Activated naive CD4-positive, alpha-beta T cell (primary cell): ENCODE measurements at places on chromosomes 3 and 15.

DNA sequence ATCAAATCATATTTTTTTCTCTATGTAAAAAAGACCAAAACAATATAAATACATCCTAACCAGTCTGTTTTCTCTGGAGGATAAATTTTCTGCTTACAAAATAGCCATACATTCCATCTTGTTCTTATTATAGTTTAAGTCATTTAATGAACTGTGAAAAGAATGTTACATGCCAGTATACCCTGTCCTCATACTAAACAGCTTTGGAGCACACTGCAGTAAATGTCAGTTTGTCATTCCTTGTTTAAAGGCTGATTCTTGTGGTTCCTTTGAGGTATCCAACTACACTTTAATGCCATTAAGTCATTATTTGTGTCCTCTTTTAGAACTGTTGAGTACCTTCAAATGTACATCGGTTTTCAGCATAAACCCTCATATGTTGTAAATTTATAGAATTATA, 52.7 kb upstream of the DCBLD2 start:
- no peak for DNase-seq

- DNase-seq: no peak
Observed at GRCh38 chr3:112736386-112736785, 95.4 kb upstream of the CCDC80 start.

DNA sequence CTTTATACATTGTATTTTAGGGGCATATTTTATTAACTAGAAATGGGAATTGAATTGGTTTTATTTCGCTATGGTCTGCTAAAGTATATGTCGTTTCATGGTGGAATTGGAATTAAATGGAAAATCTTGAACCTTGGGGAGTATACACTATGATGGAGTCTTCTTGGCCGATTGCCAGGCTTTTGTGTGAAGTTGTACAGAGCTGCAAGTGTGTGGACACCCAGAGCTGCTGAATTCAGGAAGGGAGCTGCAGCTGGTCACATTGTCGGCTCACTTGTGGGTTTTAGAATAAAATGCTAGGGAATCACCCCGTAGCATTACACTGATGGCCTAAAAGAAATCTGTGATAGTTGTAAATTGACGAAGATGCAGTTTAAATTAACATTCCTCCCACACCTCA, 35.1 kb downstream of the USP3 start:
- DNase-seq: no peak

GRCh38 chr3:13164893-13165492, 91.8 kb upstream of the IQSEC1 start:
- DNase-seq: no peak

DNA sequence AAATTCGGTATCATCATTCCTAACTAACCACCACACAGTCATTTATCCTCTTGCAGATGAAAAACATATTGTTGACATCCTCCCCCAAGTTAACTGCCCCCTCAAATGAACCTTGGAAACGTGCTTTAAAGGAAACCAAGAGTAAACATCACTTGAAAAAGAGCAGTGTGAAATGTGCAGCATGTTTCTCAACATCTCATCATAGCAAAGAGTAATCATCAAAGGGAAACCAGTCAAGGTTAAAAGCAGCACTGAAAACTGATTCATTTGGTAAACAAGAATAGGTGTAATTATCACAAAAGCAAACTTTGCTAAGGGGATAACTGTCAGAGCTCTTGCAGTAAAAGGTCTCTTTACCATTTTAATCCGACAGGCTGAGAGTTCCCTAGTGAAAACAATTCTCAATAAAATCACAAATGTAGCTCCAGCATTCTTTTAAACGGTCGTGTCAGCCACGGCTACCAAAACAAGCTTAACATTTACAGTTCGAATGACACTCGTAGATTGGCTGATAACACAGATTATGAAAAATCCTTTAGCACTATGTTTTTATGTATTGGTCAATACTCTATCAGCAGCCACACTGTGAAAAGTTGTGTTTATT, 461.0 kb downstream of the GBE1 start:
- no peak for DNase-seq

GRCh38 chr3:99532246-99532645, 106.1 kb upstream of the COL8A1 start:
- DNase-seq: no peak

- no peak for DNase-seq
Observed at GRCh38 chr3:143433787-143434378, 314.3 kb downstream of the CHST2 start.

DNA sequence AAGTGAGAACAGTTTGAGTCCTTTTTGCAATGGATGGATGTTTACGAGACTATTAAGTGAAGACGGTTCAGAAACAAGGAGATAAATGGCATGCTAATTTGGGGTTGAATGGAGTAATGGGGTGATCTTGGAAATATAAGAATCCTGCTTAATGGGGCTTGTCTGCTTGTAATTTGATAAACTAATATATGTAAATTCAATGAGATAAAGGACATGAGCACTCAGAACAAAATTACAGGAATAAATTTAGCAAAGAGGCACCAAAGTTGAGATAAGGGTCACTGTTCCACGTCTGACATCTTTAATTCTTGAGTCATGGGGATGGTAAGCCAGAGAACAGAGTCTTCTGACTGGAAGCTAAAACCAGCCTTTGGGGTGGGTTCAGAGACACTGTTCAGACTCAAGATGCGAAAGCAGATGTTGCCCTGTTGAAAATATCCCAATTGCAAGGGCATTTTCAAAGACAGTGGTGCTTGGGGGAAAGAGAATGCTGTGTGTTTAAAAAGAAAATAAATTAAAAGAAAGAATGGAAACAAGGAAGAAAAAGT, 67.8 kb upstream of the CHRNB4 start:
- no peak for DNase-seq

DNA sequence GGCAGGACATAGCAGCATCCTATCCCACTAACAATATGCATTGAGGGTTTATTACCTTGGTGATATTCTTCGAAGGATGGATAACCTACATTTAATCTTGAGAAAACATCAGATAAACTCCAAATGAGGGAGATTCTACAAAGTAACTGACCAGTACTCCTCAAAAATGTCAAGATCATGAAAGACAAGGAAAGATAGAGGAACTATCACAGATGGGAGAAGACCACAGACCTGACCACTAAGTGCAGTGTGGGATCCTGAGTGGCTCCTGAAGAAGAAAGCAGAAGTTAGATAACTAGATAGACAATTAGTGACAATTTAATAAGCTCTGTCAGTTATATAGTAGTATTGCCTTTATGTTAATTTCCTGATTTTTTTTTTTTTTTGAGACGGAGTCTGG, 17.7 kb upstream of the CGNL1 start:
- no peak for DNase-seq

- no peak for DNase-seq
Observed at GRCh38 chr3:155326901-155327300, 33.4 kb upstream of the STRIT1 start.

GRCh38 chr3:177211503-177212277, 14.4 kb upstream of the TBL1XR1 start:
- no peak for DNase-seq

DNA sequence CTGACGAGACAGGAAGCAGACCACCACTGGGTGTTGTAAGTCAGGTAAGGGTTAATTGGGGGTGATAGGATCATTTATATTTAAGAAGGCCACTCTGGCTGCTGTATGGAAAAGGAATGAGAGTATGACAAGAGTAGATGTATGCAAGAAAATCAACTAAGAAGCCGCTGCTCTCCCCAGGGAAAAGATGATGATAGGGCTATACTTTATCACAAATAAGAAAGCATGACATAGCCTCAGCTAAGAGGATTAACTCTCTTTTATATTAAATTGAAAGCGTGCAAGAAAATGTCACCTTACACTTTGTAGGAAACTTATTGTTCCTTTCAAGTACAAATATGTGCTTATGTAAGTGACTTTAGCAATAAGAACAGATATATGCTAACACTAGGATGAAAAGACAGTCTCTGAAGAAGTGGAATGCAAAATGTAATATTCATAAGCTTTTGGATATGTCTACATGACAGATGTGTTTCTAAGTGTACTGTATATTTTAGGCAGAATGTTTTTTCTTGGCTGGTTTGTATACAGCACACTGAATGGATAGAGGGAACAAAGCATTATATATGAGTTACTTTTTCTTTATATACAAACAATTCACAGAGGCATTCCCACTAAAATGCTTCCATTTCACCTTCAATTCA, 8.7 kb upstream of the NDUFB4 start:
- DNase-seq: no peak

DNA sequence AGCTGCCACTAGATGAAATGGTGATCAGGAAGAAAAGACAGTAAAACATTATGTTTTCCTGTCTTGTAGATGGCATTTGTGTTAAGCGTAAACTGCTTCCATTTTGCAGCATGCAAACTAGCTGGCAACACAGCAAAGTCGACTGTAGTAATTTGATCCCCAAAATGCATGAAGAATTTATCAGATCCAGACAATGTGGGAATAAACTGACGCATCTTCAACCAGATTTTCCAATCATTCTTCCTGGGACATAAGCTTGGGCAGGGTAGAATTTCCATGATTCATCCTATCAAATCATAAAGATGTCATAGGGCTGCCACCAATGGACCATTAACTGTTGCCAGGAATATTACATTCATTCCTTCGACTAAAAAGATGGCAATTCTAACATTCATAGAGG, 260.3 kb downstream of the ERC2 start:
- no peak for DNase-seq

DNA sequence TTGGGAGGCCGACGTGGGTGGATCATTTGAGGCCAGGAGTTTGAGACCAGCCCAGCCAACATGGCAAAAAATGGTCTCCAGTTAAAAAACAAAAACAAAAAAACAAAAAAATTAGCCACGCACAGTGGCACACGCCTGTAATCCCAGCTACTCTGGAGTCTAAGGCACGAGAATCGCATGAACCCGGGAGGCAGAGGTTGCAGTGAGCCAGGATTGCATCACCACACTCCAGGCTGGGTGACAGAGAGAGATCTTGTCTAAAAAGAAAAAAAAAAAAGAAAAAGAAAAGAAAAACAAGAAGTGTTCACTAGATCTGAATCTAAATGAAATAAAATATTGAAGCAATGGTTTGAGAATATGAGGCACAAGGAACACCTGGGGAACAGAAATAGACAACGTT, 36.7 kb downstream of the SLC9A9 start:
- no peak for DNase-seq

DNA sequence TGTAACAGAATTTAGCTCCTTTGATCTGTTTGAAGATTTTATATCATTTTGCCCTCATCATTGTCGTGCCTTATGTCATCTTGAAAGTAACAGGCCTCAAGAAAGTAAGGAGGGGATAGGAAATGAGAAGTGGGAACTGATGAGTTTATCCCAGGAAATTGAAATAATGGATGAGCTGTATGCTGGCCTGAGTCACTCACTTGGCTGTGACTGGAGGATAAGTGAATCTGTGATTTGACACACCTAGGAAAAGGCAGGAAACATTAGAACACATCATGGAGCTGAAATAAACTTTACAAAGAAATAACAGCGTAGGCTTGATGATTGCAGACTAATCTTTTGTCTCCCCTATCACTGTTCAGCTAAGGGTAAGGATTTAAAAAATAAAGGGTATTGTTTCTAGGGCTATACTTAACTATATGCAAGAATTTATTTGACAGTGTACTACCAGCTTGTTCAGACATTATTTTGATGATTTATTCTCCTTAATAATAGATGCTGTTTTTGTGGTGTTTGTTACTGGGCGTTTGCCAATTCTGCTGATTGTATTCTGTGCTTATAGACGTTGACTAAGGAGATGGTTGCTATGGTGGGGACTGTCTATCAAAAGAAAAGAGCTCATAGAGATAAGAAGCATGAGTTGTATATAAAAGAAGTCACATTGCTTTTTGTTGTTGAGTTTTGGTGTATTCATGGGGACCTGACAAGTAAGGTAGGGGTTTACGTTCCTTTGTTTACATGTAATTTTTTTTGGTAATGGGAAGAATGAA, 105.6 kb upstream of the ROPN1 start:
- DNase-seq: no peak

DNA sequence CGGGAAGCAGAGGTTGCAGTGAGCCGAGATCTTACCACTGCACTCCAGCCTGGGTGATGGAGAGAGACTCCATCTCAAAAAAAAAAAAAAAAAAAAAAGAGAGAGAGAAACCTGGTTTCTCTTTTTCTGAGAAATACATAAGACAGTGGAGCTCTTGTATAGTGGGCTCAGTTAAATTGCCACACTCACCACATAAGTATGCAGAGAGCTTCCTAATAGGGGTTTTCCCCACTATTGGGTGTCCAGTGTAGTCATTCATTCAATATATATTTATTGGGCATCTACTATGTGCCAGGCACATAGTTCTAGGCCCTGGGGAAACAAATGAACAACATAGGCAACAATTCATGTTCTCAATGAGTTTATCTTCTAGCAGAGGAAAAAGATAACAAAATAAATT, 48.9 kb upstream of the FMN1 start:
- DNase-seq: no peak

DNA sequence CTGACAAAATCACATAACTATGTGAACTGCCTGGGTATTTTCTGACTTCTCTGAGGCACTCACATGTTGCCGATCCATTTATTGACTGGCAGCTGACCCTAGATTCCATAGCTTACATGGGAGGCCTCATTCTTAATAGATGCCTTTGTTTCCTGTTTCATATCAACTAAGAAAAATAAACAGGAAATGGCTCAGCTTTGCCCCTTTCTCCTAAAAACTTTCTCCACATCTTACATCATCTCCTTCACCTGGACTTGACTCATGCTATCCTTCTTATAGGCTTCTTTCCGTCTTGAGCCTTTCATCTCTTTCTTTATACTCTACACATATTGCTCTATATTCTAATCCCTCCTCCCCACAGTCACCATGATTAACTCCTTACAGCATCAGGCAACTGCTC, 38.0 kb downstream of the TXNRD3 start:
- no peak for DNase-seq

DNA sequence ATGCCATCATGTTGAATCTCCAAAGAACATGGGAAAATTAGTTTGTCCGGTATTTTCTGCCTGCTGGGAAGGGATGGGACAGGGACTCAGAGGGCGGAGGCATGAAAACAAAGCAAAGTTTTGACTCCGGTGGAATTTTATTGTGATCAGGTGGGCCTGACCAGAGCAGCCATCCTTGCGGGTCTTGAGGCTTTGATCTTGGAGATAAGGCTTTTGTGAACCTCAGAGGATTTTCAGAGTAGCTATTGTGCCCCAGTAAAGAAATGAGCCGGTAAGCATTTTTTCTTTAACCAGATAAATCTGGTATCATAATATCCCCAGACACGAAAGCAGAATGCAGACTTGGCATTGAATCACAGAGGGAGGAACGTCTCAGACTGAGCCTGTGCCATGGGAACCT, 99.4 kb upstream of the TNIK start:
- DNase-seq: no peak

DNA sequence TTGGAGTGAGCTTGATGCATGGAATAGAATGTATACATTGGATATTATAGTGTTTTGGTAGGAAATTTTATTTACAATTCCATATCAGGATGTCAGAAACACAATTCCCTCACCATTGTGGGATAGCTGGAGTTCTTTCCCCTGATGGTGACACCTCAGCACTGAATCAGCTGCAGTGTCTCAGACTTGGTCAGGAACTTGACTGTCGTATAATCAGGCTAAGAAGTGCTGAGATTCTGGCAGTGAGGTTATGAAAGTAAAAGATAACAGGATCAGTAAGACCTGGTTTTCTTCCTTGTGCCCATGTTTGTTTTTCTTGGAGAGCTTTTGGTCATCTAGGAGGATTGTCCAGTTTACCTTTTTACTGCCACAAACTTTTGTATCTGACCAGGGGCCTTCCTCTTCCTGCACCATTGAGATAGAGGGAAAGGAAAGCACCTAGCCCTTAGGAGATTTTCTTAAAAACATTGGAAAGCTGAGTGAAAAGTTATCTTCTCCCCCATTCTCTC, 27.3 kb upstream of the ST3GAL6 start:
- DNase-seq: no peak
